ENCODE measurements at places on chromosomes 3 and 15. TPM values are rescaled to one million over a fixed set of nuclear protein-coding genes. Genes with fewer than 3 reads are reported as not detected.

GRCh38 chr3:143595456-143596077, 252.7 kb downstream of the SLC9A9 start:
- DNase-seq, result no peak

- DNase-seq, result no peak
Observed at GRCh38 chr15:79132770-79133169, 42.2 kb upstream of the RASGRF1 start.

SPINK8 gene
- total RNA-seq, result not detected

ZIC1 gene
- not detected for total RNA-seq

TMEM207 gene
- total RNA-seq, result not detected

GPR149 gene
- not detected for total RNA-seq

DNA sequence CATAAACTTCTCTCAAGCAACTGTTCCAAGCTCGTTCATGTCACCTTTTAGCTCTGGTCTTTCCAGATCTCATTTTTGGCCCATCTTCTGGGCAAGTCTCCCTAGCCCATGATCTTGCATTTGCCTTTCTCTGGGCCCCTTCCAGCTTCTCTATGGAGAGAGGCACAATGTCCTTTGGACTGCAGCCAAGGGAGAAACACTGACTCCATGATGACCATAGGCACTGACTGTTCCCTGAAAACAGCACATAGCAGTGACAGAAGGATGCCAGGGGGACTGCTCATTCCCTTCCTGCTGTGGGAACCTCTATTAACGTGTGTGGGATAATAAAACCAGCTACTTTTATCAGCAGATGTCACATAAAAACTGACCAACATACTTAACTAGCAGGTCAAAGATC, 60.3 kb downstream of the STRIT1 start:
- no peak for DNase-seq

AMT gene
- total RNA-seq, result 3.6 TPM

GRCh38 chr3:48130321-48130904, 57.8 kb downstream of the CDC25A start:
- DNase-seq, result no peak

DNA sequence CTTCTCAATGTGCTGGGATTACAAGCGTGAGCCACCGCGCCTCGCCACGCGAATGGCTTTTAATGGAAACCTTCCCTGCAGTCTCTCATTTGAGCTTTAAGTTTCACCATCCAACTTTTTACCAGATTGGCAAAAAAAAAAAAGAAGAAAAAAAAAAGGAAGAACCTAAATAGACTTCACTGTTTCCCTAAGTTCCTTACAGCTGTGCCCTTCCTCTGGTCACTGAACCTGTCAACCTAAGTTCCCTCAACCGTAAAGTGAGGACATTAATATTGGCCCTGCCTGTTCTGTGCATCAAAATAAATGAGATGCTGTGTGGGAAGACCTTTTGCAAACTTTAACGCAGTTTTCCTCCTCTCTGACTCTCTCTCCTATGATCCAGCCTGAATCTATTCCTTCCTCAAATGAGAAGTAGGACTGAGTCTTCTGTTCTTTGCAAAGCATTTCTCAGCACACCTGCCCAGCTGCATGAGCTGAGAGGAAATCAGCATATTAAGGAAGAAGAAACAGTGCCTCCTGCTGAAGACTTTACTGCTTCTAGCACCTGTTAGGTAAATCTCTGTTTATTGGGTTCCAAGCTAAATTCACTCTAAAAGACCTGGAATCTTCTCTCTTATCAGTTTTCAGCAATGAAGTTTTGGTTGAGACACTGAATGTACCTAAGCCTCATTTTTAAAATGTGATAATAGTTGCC, 99.6 kb upstream of the ETV5 start:
- no peak for DNase-seq

XCR1 gene
- not detected for total RNA-seq

GOLGA6L10 gene
- total RNA-seq, result 0.97 TPM

PRICKLE2 gene
- total RNA-seq, result not detected
